IMR-90 (cell line): ENCODE measurements at places on chromosomes 6 and 20. TPM values are rescaled to one million over a fixed set of nuclear protein-coding genes. Genes with fewer than 3 reads are reported as not detected.

ENPP4 gene
- under 0.01 TPM in 2 replicates for total RNA-seq

C20orf141 gene
- 0.36 TPM in 1 of 2 replicates, not detected in the other for total RNA-seq

UQCC2 gene
- 13.8 and 23.1 TPM in 2 replicates for total RNA-seq

SALL4 gene
- total RNA-seq: not detected in 2 replicates

DNA sequence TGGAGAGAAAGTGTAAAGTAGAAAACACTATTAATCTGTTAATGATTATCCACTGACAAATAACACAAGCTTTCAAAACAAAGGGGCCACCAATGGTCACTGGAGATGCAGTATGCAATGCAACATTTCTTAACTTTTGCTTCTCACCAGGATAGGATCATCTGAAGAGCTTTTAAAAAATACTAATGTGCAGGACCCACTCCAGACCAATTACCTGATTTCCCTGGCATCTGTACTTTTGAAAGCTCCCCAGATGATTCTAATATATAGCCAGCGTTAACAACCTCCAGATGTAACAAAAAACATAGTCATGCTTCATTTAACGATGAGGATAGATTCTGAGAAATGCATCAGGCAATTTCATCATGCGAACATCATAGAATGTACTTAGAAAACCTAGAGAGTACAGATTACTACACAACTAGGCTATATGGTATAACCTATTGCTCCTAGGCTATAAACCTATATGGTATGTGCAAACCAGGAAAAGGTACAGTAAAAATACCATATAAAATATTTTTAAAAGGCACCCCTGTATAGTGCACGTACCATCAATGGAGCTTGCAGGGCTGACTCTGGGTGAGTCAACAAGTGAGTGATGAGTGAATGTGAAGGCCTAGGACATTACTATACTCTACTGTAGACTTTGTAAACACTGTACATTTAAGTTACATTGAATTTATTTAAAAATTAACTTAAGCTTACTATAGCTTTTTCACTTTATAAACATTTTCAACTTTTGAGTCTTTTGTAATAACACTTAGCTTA, 69.2 kb downstream of the ATG5 start:
- peak; percentile 72 for DNase-seq
- no peak overlapping the region for H3K27ac ChIP-seq
- H3K4me3 ChIP-seq: no peak overlapping the region
- peaks cover 13% of the 10 kb centered on the region for H3K4me1 ChIP-seq

- no peak overlapping the region for H3K4me3 ChIP-seq
- H3K27ac ChIP-seq: no peak overlapping the region
- DNase-seq: peak; percentile 38
- peaks cover 21% of the 10 kb centered on the region for H3K27me3 ChIP-seq
- H3K36me3 ChIP-seq: no peaks in the 10 kb centered on the region
These were observed 990 bp downstream of the BPI start for GRCh38 chr20:38304845-38305447.

- H3K4me1 ChIP-seq: peaks cover 3% of the 10 kb centered on the region; the same call in 1 of the 2 replicates
- no peaks in the 10 kb centered on the region for H3K36me3 ChIP-seq
- DNase-seq: no peak
These were observed 16.1 kb downstream of the JPH2 start for GRCh38 chr20:44170816-44171410.

GRCh38 chr20:36155629-36155971, 1.1 kb downstream of the EPB41L1 start:
- H3K4me1 ChIP-seq: peaks cover 9% of the 10 kb centered on the region
- no peaks in the 10 kb centered on the region for H3K36me3 ChIP-seq
- H3K27me3 ChIP-seq: 0 out of 2 replicates have a peak, but pooled peaks cover 2% of the 10 kb centered on the region
- H3K27ac ChIP-seq: no peak overlapping the region

DNA sequence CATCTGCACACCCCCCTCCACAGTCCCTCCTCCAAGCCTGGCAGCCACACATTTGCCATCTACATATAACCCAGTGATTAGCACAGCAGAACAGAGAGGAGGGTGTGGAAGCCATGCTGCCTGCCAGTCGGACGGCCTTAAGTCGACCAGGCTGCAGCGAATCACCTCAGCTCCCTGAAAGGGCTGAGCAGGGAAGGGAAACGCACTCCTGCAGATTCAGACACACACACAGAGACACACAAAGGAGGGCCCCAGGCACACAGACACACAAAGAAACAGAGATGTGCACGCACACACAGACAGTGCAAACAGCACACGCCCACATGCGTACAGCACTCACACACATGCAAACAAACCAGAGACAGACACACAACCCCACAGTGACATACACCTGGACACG, 11.2 kb upstream of the SIRPA start:
- H3K4me1 ChIP-seq: peaks cover 7% of the 10 kb centered on the region
- no peak for DNase-seq
- H3K4me3 ChIP-seq: no peak overlapping the region
- H3K36me3 ChIP-seq: no peaks in the 10 kb centered on the region

DNA sequence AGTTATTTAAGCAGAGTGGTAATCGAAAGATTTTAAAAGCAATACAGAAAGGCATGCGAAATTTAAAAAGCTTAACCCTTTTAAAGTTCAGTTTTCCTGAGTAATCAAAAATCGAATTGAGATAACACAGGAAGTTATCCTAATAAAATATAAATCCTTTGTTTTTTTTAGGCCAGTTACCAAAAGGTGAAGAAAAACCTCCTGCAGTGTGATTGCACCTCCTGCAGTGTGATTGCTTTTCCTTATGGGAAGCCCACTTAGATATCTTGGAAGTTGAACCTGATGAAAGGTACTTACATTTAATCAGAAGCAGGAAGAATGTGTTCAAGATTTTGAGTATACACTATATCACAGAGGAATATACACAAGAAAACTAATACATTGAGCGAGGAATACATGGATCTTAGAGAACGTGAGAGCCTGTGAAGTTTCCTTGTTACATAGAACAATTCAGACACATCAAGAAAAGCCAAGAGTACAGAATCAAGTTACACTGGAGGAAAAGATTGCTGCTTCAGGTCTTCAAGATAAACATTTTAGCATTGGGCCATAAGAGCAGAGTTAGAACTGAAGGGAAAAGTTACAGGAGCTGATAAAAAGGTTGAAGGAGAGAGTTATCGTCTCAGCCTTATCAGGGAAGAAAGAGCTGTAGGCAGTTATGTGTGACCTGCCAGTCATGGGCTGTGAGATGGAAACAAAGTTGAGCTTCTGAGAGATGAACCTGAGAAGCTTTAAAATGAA, 7.7 kb upstream of the TMEM181 start:
- no peak for DNase-seq
- H3K27ac ChIP-seq: no peak overlapping the region
- no peaks in the 10 kb centered on the region for H3K36me3 ChIP-seq
- peaks cover 2% of the 10 kb centered on the region; the same call in 1 of the 2 replicates for H3K27me3 ChIP-seq
- H3K4me3 ChIP-seq: no peak overlapping the region
- no peaks in the 10 kb centered on the region; the same call in 1 of the 2 replicates for H3K4me1 ChIP-seq

- no peak overlapping the region for H3K27ac ChIP-seq
- H3K4me1 ChIP-seq: no peaks in the 10 kb centered on the region
- no peaks in the 10 kb centered on the region for H3K36me3 ChIP-seq
- DNase-seq: no peak
These were observed 178.6 kb upstream of the RGS17 start for GRCh38 chr6:153309651-153310050.

DNA sequence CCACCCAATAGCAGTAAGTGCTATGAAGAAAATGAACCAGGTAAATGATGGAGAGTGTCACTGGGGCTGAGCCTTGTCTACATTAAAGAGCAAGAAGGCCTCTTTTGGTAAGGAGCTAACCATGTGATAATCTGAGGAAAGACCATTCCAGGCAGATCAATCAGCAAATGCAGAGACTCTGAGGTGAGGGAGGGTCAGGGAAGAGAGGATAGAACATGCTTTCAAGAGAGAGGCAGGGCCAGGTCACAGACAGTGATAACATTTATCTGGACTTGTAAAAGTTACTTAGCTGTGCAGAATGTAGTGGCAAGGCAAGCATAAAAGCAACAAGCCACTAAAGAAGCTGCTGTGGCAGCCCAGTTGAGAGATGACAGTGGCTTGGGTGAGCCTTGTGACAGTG, 197.3 kb downstream of the TASP1 start:
- H3K4me3 ChIP-seq: no peak overlapping the region
- no peaks in the 10 kb centered on the region for H3K27me3 ChIP-seq
- no peak overlapping the region for H3K27ac ChIP-seq
- no peaks in the 10 kb centered on the region for H3K36me3 ChIP-seq
- peaks cover 2% of the 10 kb centered on the region; the same call in 1 of the 2 replicates for H3K4me1 ChIP-seq
- DNase-seq: no peak

- H3K4me3 ChIP-seq: no peak overlapping the region
- H3K27ac ChIP-seq: no peak overlapping the region
These were observed 4.3 kb upstream of the BTN3A2 start for GRCh38 chr6:26360451-26361416.

GRCh38 chr6:19798362-19798761, 38.8 kb upstream of the ID4 start:
- H3K27me3 ChIP-seq: no peaks in the 10 kb centered on the region
- H3K27ac ChIP-seq: no peak overlapping the region
- no peak overlapping the region for H3K4me3 ChIP-seq
- H3K4me1 ChIP-seq: peaks cover 2% of the 10 kb centered on the region
- no peaks in the 10 kb centered on the region for H3K36me3 ChIP-seq
- no peak for DNase-seq

GRCh38 chr20:35284992-35285805, 627 bp upstream of the EIF6 start:
- H3K27ac ChIP-seq: peak overlapping the region; percentile 89
- H3K4me3 ChIP-seq: peak overlapping the region; percentile 82
- no peak for DNase-seq
- H3K36me3 ChIP-seq: peaks cover 9% of the 10 kb centered on the region

DNA sequence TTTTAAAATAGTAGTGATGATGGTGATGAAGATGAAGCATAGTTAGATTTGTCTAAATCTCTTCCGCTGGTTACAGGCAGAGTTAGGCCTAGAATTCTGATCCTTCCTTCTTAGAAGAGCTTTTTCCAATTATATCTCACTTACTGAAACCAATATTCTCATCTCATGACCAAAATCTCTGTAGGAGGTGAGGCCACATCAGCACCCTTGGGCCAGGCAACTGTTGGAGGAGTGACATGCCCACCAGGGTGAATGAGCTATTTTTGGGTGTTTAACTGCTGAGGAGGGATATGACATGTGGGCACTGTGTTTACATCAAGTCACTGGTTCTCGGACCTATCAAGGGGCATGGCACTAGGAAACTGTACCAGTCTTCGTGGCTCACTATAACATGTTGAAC, 102.2 kb upstream of the SLC24A3 start:
- no peak overlapping the region for H3K27ac ChIP-seq
- H3K27me3 ChIP-seq: no peaks in the 10 kb centered on the region
- no peaks in the 10 kb centered on the region for H3K4me1 ChIP-seq
- no peaks in the 10 kb centered on the region for H3K36me3 ChIP-seq

- no peaks in the 10 kb centered on the region for H3K36me3 ChIP-seq
- H3K27ac ChIP-seq: no peak overlapping the region
- DNase-seq: no peak
These were observed 151.5 kb upstream of the FLRT3 start for GRCh38 chr20:14488756-14489479.

GRCh38 chr6:33815854-33816253, 12.1 kb upstream of the MLN start:
- H3K4me1 ChIP-seq: no peaks in the 10 kb centered on the region
- DNase-seq: no peak
- H3K4me3 ChIP-seq: no peak overlapping the region
- H3K27ac ChIP-seq: no peak overlapping the region
- H3K36me3 ChIP-seq: no peaks in the 10 kb centered on the region
